ENCODE measurements at places on chromosomes 7 and 10.

- DNase-seq: no peak
These were observed 13.7 kb upstream of the GFRA1 start for GRCh38 chr10:116286626-116287200.

GRCh38 chr7:54825368-54825767, 66.4 kb upstream of the SEC61G start:
- no peak for DNase-seq

DNA sequence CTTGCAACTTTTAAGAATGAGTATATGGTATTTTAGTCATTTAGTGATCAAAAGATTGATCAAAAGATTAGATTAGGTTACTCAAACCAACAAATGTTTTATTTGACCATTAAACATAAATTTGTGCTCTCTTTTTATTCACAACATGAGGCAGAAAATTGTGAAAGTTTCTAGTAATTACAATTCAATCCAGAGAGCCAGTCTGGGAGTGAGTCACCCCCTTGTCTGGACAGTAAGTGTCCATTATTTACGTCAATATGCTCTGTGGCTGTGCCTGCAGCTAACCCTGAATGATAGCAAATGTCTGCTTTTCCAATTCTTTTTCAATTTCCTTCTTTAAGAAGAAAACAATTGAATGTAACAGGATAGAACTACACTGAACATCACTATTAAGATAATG, 27.9 kb downstream of the GNG11 start:
- no peak for DNase-seq

DNA sequence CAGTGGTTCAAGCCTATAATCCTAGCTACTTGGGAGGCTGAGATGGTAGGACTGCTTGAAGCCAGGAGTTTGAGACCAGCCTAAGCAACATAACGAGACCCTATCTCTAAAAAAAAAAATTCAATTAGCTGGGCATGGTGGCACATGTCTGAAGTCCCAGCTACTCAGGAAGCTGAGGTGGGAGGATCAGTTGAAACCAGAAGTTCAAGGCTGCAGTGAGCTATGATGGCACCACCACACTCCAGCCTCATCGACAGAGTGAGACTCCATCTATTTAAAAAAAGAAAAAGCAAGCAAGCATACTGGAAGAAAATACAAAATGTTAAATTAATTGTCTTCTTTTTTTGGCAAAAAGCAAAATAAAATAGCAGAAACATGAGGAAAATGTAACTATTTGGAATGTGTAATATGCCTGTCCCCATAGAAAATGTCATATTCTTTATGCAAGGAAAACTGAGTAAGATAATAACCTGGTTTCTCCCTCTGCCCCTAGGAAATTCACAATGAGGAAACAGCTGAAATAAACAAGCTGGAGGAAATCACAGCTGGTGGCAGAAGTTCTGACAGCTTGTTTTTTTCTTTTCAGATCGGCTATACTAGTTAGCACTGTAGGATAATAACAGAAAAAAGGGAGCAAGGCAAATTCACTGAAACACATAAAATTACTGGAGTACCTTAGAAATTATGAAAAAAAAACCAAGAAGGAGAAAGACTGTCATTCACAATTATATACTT, 48.5 kb downstream of the HERPUD2 start:
- DNase-seq: no peak

DNA sequence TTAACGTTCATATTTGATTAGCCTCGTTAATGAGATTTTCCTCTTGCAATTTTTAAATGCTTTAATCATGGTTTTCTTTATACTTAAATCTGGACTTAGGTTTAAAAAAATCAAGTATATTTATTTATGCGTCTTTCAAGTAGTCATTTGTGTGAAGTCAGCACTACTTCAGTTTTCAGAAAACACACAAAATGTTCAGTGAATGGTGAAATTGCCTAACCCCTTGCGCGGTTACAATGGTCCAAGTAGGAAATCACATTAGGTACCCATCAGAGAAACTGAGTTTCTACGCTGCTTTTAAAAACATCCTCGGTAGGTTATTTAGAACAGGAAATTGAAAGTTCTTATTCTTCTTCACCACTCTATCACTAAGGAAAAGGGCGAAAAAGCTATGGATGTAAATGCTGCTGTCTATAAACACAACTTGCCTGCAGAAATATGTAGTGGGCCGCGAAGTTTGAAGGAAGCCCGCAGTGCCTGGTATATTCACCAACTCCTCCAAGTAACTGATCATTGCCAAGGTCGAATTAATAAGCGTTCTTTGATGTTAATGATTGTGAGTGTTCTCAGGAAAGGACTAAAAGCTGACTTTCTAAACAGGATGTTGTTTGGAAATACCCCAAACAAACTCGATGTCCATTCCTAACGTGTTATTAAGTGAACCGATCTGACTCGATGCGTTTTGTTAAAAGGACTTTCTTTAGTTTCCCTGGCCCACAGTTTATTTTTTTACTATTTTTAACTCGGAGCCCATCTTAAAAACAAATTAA, 1.0 kb downstream of the SYPL1 start:
- no peak for DNase-seq

DNA sequence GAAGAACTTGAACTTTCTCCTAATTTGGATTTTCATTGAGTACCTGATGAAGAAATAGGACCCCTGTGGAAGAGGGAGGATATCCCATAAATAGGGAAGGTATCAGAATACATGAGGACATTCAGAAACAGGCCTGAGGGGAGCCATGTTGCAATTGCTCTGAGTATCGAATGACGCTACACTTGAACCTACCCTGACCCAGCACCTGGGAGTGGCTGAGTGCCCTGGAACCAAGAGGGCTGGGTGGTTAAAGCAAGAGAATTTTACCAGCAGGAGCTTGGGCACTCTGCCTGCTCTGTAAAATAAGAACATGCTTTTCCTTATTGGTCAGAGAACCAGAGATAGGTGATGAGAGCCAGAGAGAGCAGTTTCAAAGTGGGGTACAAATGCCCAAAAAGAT, 7.2 kb downstream of the NEUROD6 start:
- no peak for DNase-seq

DNA sequence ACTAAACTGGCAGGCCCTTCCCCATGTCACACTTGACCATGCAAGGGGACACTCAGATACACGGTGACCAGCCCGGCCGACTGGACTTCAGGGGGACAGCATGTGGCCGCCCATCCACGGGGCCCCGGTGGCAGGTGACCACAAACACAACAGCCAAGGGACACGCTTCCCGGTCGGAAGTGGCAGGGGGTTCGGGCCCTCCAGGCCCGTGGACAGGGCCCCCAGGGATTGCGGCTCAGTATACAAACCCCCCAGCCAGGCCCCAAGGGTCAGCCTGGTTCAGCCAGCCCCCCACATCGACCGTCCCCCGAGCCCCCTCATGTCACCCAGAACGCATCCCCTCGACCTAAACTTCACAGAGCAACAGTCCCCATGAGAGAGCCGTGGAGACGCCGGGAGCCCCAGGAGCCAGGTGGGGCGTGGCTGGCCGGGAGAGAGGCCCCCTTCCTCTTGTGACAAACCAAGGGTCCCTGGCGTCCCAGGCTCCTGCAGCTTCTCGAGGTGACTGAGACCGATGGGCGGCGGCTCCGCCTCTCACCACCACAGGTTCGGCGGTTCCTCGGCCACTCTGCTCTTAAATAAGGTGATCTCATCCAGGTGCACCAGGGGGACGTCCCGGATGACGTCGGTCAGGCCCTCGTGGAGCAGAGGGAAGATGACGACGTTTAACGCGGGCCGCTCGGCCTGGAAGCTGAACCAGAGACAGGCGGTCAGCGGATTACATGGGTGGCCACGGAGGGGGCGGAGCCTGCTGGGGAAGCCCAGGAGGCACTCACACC, 57.8 kb upstream of the TNRC18 start:
- no peak for DNase-seq

DNA sequence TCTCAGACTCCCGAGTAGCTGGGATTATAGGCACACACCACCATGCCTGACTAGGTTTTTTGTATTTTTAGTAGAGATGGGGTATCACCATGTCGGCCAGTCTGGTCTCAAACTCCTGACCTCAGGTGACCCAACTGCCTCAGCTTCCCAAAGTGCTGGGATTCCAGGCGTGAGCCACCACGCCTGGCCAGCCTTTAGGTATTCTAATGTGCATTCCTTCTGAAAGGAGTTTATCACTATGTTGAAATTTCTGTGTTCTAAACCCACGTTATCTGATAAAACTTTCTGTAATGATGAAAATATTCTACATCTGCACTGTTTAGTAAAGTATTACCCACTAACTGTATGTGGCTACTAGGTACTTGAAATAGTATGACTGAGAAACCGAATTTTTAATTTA, 110.6 kb upstream of the IMMP2L start:
- no peak for DNase-seq

- peak; percentile 71 for DNase-seq
These were observed 18.5 kb upstream of the ANTXRL start for GRCh38 chr10:46268076-46268881.

DNA sequence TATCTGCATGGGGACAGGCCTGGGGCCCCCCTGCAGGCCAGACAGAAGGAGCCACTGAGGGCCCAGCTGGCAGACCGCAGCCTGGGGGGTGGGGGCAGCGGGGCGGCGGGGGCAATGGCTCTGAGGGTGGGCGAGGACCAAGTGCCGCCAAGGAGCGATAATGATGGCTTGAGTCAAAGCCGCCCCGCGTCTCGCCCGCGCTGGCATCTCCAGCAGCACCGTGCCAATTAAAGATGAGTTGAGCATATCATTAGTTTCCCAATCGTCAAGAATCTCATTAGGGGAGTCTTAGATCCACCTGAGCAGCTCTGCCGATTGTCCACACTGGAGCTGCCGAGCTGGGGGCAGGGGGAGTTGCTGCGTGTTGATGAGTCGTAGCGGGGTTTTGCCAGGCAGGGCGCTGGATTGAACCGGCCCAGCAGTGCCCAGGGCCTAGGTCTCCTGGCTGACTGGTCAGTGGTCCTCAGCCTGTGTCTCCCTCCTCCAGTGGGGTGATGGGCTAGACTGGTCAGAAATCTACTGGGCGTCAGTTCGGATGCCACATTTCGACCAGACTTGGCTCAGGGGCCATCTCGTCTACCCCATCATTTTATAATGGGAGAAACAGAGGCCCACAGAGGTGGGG, 41.0 kb upstream of the PSMG3 start:
- DNase-seq: no peak

- DNase-seq: no peak
These were observed 139.3 kb downstream of the CXCL12 start for GRCh38 chr10:44245601-44245938.

DNA sequence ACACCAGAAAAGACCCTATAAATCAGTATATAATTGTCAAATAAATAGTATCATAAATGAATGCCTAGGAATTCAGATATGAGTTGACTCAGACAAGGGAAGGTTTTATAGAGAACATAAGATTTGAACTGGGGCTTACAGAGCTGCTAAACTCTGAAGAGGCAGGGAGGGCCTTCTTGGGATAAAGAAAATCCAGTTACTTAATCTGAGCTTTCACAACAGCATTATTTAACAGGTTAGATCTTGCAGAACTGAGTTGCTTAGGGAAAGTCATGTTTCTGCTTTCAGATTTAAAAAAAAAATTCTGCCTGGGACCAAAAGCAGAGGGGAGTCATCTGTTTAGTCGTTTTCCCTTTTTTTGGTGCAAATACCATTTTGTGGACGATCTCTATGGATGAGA, 594.8 kb upstream of the FZD8 start:
- DNase-seq: no peak

- peak; percentile 26 for DNase-seq
These were observed 45.5 kb downstream of the THNSL1 start for GRCh38 chr10:25061711-25062449.

DNA sequence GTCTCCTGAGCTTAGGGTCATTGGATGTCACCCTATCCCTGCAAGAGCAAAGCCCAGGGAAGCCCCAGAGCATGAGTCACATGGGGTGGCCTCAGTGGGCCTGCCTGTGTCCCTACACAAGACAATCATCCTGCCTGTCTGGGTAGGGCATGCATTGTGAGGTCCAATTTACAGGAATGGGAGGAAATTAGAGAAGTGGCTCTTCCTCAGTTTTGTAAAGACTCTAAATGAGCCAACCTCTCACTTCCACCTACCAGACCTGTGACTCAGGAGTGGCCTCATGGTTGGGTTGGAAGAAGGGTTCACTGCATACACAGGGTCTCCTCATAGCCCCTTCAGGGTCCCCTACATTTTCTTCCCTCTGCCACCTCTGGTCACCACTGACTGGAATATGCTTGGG, 43.6 kb upstream of the SMNDC1 start:
- DNase-seq: no peak

GRCh38 chr10:104777086-104777799, 136.2 kb downstream of the SORCS3 start:
- no peak for DNase-seq

- no peak for DNase-seq
These were observed 50.3 kb downstream of the JAZF1 start for GRCh38 chr7:28130277-28130676.

DNA sequence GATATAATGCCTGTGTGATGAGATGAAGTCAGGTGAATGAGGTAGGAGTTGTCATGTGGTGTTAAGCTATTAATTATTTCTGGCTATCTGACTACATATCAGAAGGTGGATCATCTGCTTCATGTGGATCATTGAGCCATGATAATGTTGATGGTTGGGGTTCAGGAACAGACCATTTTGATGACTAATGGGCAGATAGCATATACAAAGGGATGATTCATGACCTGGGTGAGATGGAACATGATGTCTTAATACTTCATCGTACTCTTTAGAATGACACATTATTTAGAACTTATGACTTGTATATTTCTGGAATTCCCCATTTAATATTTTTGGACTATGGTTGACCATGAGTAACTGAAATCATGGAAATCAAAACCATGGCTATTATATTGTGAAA, 155.1 kb downstream of the OR13A1 start:
- DNase-seq: no peak

DNA sequence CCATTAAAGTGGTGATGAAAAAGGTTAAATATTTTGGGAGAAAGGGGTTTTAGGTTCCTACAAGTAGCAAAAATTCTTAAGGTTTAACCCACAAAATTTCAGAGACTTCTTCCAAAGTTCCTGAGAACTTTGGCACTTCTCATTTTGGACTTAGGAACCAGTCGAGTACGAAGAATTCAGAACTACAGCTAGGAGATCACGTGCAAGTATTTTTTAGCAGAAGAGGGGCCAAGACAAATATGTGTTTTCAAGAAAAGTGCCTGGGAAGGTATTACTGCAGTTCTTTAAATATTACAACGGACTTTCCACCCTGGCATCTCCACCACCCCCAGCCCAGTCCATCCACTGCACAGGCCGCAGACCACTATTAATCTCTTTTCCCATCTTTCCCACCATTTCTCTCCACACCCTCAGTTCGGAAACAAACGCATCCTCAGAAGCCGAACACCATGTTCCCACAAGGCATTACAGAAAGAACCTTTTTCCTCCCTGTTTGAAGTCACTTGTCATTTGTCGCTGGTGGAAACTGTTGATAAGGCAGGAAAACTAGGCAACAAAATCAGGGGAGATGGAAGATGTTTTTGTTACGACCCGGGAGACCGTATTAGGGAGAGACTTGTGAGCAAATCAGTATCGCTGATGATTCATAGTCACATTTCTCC, 7.1 kb downstream of the INHBA start:
- DNase-seq: no peak

- DNase-seq: no peak
These were observed 2.2 kb downstream of the MRC1 start for GRCh38 chr10:17811146-17811865.

- no peak for DNase-seq
These were observed 59.5 kb downstream of the CHST15 start for GRCh38 chr10:124033887-124034218.

- no peak for DNase-seq
These were observed 329.4 kb downstream of the KCNMA1 start for GRCh38 chr10:77308084-77308732.

All from stimulated activated CD4-positive, alpha-beta T cell treated with anti-CD3 and anti-CD28 coated beads, Interleukin-1b, Interleukin-23, amount 100 ng/mL, for 48 hours (primary cell).